ENCODE measurements at places on chromosomes 6 and 20.

- DNase-seq, result peak; percentile 18
Measured at GRCh38 chr20:884983-885952, 30.9 kb downstream of the ANGPT4 start.

DNA sequence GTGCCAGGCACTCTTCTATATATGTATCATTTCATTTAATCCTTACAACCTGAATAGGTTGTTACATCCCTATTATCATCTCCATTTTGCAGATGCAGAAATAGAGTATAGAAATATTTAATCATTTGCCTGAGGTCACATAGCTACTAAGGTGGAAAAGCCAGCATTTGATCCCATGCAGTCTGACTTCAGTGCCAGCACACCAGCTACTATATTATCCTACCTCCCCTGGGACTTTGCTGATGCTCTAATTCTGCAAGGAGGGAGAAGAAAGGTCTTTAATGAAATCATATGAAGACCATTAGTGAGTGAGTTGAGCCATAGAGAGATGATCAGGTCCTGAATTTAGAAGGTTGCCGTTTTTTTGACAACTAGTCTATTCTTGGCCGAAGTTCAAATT, 53.7 kb downstream of the TOP1 start:
- no peak for DNase-seq

GRCh38 chr6:5904532-5904931, 102.2 kb downstream of the NRN1 start:
- DNase-seq, result no peak

DNA sequence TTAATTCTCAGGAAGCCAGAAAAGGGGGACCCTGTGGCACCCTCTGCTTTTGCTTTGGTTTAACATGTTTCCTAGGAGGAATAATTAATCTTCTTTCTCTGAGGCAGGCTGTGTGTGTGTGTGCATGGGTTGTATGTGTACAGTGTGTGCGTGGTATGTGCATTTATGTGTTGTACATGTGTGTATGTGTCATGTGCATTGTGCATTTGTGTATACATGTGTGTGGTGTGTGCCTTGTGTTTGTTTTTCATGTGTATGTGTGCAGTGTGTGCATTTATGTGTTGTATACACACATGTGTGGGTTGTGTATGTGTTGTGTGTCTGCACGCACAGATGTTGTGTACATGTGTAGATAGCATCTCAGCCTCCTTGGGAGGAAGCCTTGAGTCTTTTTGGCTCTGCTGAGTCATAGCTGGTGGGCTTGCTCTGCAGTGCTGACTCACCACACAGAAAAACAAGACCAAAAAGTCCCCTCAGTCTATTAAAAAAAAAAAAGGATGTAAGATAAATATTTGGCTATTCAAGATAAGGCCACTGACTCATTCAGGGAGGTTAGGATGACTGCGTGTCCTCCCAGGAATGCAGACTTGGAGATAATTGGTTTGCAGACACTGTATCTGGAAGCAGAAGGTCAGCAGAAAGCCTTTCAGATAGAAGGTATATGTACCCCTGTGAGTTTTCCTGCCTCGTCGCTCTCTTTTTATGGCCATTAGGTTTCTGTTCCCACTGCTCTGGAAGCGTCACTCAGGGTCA, 58.6 kb downstream of the SYNJ2 start:
- no peak for DNase-seq

- DNase-seq, result no peak
Measured at GRCh38 chr6:157079277-157079676, 244.0 kb downstream of the TMEM242 start.

- no peak for DNase-seq
Measured at GRCh38 chr20:2149507-2149906, 47.9 kb downstream of the STK35 start.

DNA sequence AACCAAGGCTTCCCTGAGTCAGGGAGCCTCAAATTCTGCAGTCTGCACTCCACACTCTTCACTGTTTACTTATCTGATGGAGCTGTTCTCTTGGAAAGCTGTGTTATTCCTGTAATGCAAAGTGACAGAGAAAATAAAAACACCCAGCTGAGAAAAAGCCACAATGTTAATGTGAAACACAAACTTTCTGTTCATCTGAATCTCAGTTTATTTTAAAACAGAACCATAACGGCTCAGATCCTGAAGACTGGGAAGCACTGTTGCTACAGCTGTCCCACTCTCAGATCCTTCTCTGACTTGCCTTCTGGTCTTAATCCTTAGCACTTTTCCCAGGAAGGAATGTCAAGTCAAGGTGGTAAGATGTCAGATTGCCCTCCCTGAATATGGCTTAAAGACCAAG, 736.6 kb downstream of the DHX35 start:
- DNase-seq, result no peak

DNA sequence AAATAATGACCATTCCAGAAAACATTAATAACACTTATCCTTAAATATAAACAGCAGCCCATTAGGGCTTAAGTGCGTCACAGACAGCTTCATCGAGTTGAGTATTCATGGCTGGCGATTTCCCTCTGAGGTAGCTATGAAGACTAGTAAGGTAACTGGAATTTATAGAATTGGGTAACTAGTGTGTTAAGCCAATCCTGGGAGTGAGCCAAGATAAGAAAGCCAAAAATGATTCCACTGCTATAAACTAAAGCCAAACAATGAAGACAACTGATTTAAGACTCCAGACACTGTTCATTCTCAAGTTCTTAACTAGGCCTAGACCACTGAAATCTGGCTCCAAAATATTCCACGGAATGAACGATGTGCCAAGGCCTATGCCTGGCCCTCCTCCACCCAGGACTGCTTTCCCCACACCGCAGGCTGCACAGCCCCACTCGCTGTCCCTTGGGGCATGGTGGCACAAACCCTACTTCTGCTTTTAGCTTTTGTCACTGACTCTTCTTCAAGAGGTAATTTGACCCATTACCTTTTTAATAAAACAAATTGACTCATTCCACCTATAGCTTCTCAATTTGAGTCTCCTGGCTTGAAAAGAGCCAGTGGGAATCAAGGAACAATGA, 66.0 kb downstream of the BLOC1S5 start:
- DNase-seq, result no peak

GRCh38 chr20:36070451-36070850, 84.1 kb upstream of the EPB41L1 start:
- no peak for DNase-seq

- no peak for DNase-seq
Measured at GRCh38 chr6:168190014-168190405, 111.0 kb upstream of the FRMD1 start.

DNA sequence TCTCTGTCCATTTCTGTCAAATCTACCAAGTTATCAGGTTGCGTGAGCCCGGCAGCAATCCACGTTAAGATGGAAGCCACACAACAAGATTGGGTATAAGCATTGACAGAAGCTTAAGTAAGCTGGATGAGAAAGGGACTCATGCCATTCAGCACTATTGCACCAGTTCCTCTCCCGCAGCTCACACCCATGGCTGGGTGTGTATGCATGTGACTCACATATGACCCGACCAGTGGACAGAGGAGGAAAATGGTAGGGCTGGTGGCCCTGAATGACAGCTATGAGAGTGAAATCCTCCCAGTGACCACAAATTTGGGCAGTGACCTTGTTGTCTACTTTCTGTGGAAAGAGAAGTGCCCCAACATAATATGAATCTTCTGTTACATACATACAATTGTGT, 113.5 kb downstream of the OTOR start:
- no peak for DNase-seq

DNA sequence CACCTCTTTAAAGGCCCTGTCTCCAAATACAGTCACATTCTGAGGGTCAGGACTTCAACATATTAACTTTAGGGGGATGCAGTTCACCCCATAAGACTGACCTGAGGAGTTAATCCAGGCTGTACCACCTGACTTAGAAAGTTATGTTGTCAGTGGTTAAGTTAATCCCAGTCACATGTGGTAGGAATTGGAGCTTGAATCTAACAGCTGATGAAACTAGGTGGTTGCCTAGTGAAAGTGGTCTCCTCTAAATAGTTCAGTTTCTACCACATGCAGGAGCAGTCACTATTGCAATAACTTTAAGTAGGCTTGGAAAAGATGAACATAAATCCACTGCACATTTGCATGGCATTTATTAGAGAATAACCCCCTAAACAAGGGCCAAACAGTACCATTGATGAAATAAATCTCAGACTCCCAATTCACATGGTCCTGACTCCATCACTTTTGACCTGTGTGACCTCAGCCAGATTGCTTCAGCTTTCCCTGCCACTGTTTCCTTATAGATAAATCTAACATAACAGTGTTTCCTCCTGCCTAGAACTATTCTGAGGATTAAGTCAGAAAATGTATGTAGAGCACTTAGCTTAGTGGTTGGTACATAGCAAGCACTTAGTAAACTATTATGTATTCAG, 20.1 kb downstream of the SAMD5 start:
- DNase-seq, result peak; percentile 27

DNA sequence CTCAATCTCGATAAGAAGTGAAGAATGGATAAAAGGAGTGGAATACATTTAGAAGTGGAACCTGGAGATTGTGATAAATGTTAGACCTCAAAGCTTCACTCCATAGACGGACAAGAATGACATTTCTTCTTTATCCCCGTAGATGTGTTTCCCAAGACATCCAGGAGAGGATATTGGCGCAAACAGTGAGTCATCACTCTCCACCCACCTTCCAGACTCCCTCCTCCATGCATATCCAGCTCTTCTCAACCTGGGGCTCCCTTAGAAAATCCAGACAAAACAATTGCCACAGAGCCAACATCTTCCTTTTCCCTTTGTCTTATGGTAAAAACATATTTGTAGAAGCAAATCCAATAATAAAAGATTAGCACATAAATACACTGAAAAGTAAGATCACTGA, 586.1 kb downstream of the PTPRT start:
- DNase-seq, result no peak

- DNase-seq, result no peak
Measured at GRCh38 chr6:30155520-30156261, 5.3 kb downstream of the TRIM10 start.

GRCh38 chr6:96184798-96185197, 169.0 kb downstream of the FUT9 start:
- no peak for DNase-seq

GRCh38 chr6:137856138-137856898, 10.7 kb upstream of the TNFAIP3 start:
- DNase-seq, result no peak

GRCh38 chr20:64222851-64223525, 32.6 kb upstream of the PCMTD2 start:
- DNase-seq, result no peak

DNA sequence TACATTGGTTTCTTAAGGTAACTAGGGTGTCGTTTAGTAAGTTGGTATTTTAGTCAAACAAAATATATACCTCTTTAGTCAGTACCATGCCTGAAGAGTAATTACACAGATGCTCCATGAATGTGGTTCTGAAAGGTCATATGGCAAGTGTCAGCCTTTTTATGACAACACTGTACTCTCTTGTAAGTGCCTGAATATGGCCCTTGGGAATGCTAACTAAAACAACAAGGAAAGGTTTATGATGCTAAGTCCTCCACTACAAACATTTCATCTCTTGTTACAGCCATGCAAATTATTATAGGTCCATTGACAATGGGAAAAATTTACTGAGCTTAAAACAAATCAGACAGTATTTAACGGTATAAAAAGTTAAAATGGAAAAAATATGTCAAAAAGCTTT, 39.0 kb upstream of the SUPT3H start:
- DNase-seq, result no peak

DNA sequence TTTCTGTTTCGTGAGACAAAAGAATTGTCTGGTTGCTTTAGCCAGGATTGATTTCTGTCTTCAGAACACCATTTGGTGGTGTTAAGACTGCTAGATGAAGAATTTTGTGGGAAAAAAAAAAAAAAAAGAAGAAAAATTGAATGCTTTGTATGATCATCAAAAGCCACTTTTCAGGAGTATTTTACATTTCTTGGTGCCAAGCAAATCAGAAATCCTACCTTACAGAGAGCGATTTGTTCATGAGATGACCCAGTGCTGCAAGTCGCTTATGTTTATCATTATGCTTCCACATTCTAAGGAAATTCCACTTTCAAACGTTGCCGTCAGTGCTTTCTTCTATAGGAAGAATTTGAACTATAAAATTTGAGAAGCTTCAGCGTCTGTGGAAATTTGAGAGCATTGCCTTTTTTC, 228.7 kb downstream of the BCKDHB start:
- no peak for DNase-seq

DNA sequence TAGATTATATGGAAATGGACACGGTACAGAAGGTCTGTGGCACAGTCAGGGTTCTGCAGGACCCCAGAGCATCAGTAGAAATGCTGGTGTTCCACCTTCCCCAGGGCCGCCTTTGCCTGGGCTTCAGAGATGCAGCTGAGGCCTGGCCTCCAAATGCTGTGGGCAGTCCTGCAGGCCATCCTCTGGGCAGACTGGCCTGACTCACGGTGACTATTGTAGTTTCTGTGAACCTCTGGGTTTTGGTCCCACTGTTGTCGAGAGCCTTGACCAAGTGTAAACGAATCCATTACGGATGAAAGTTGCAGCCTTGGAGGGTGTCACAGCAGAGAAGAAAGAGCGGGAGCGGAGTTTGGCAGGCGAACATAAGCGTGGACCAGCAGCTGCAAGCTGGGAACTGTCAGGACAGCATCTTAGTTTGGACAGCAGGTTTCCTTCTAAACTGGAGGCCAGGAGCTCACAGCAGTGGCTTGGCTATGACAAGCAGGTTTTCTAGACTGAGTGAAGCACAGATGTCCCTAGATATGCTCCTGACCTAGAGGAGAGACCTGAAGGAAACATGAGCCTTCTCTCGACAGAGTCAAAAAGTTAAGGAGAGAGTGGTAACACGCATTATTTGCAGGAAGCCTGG, 46.2 kb upstream of the BCLAF1 start:
- no peak for DNase-seq

DNA sequence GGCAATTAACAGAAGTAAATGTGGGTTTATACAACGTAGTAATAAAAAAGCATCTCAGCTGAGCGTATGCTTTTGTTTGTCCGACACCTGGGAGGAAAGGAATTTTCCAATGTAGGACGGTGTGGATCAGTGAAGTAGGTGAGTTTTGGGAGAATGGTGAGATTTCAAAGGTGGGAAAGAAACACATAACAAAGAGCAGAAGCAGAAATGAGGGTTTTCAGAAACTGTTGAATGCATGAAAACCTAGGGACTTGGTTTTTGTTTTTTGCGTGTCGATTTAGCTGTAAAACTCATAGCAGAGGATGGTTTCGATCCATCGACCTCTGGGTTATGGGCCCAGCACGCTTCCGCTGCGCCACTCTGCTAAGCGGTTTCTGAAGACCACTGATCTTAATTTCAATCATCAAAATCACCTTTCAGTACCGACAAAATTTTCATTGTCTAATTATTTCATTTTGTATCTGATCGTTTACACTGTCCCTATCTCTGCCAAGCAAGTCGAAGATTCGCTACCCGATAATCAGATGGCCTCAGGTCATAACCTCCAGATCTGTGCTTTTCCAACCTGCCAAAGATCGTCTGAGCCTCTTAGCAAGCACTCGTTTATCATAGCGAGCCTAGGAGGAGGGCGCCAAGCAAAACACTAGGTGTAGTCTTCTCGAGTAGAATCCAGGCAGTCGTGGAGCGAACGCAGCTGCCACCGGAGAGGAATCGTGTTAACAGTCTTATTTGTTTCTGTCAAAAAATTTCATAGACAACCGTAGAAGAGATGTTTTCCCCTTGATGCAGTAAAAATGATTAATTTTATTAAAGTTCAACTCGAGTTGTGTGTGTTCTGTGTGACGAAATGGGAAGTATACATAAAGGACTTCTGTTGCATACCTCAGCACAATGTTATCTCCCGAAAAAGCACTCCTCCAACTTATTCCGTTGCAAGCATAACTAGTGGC, 20.9 kb upstream of the POM121L2 start:
- DNase-seq, result no peak

Measured in MM.1S (cell line).